ENCODE measurements at places on chromosomes 4 and X. TPM values are rescaled to one million over a fixed set of nuclear protein-coding genes. Genes with fewer than 3 reads are reported as not detected.

The GUCY1B1 gene
- total RNA-seq = 12.9 TPM

The MAB21L2 gene
- 0.67 TPM for total RNA-seq

The MAGEB17 gene
- total RNA-seq = not detected

The SPANXC gene
- not detected for total RNA-seq

The PALLD gene
- total RNA-seq = 51.1 TPM

The SPANXB1 gene
- total RNA-seq = not detected

The TLL1 gene
- total RNA-seq = under 0.01 TPM

The NUDT10 gene
- 4.2 TPM for total RNA-seq

The HHIP gene
- 3.0 TPM for total RNA-seq

The SH2D1A gene
- not detected for total RNA-seq

The HPSE gene
- total RNA-seq = 0.59 TPM

The ELK1 gene
- total RNA-seq = 33.6 TPM

The SFRP2 gene
- 3.2 TPM for total RNA-seq

The TRAPPC2 gene
- total RNA-seq = 8.0 TPM

The KDR gene
- total RNA-seq = 0.74 TPM

The SPANXD gene
- not detected for total RNA-seq

The ZNF718 gene
- total RNA-seq = 2.9 TPM

The HAUS3 gene
- total RNA-seq = 6.5 TPM

The VCX2 gene
- not detected for total RNA-seq

The SPP1 gene
- not detected for total RNA-seq

The PRDX4 gene
- 273 TPM for total RNA-seq

The KLHL13 gene
- 3.2 TPM for total RNA-seq

The F8A3 gene
- 4.4 TPM for total RNA-seq

The ADH5 gene
- total RNA-seq = 116 TPM

The ADGRG4 gene
- total RNA-seq = not detected

The EDA gene
- 0.34 TPM for total RNA-seq

The ASB12 gene
- total RNA-seq = 0.17 TPM

The MAOA gene
- 45.4 TPM for total RNA-seq

The CHRDL1 gene
- 0.67 TPM for total RNA-seq

The FGFRL1 gene
- 37.3 TPM for total RNA-seq

The CYLC1 gene
- not detected for total RNA-seq

The TSPAN7 gene
- 0.17 TPM for total RNA-seq

The DMP1 gene
- total RNA-seq = not detected

The TEC gene
- 0.59 TPM for total RNA-seq

The ZXDB gene
- total RNA-seq = 3.7 TPM

The CSAG3 gene
- not detected for total RNA-seq

The REPS2 gene
- total RNA-seq = 0.74 TPM

The CLDN34 gene
- total RNA-seq = not detected

The F11 gene
- total RNA-seq = not detected

The RTL5 gene
- total RNA-seq = 0.84 TPM

The NKAP gene
- 4.2 TPM for total RNA-seq

The DUX4 gene
- total RNA-seq = not detected

The CENPVL2 gene
- not detected for total RNA-seq

The FDCSP gene
- not detected for total RNA-seq

The GAB1 gene
- total RNA-seq = 4.6 TPM

The RHOXF1 gene
- total RNA-seq = not detected

The RBMXL3 gene
- total RNA-seq = not detected

The PPAT gene
- total RNA-seq = 15.3 TPM

The DDX53 gene
- total RNA-seq = not detected

The UTP14A gene
- 10.1 TPM for total RNA-seq

The CT45A9 gene
- total RNA-seq = not detected

The AFM gene
- not detected for total RNA-seq

The H2BW1 gene
- not detected for total RNA-seq

The IL2 gene
- total RNA-seq = not detected

The TMEM185A gene
- 6.4 TPM for total RNA-seq

The SCRG1 gene
- total RNA-seq = under 0.01 TPM

The IL15 gene
- total RNA-seq = 2.0 TPM

The PLP2 gene
- 115 TPM for total RNA-seq

All from bronchus fibroblast of lung (primary cell).